Stimulated activated CD8-positive, alpha-beta memory T cell treated with anti-CD3 and anti-CD28 coated beads, Interleukin-4, amount 100 ng/mL, for 1 hour (primary cell): ENCODE measurements at places on chromosomes 7 and 10.
A peak's percentile ranks its signal among the peaks of the same experiment; 100 is the strongest.

DNA sequence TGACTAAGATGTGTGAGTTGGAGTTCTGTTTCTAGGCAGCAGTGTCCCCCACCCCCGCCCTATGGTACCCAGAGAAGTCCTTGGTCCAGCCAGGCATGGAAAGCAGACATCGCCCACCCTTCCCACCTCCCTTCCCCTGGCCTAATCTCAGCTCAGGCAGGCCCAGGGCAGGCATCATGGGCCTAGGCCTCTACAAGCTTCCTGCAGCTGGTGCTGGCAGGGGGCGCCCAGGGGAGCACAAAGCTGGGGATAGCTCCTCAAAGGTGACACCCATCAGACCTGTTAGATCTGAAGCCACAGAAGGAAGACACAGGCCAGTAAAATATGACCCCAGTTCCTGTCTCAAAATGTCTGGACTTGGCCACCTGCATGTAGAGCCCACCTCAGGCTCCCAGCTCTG, 18.9 kb upstream of the UNC5B start:
- DNase-seq = no peak

DNA sequence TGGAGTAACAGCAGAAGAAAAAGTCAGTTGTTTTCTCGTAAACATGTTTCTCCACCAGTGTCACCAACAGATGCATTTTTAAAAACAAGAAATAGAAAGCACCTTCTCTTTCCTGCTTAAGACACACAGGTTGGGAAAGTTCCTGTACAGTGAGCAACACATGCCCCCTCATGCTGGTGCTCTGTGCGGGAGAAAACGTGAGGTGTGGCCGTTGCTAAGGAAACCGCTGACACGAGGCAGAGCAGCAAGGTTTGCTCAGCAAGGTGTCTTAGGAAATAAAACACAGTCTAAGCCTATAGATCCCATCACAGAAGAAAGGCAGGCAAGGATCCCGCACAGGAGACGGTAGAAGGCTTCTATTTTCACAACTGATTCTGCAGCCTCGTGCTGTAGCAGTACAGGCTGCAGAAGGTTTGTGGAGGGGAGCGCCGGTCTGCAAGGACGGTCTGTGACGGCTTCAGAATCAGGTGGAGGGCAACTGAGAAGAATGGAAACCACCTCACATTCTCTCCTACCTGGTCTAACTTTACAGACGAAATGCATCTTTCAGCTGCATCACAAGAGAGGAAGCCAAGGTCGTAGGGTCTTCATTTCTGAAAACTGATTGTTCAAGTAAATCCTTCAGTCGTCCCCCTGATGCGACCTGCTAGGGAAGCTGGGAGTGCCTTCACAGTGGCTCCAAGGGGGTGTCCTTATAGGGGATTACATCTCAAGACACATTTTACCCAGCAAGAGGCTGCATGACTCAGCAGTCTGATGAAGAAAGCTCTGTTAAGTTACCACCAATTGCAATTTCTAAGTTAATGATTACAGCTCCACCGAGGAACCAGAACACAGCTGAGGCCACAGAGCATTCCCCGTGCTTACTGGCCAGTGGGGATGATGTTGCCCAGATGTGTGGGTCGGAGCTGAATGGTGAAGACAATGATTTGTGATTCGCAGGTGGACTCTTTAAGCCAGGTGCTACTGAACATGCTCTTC, 150.7 kb upstream of the KLF14 start:
- no peak for DNase-seq

DNA sequence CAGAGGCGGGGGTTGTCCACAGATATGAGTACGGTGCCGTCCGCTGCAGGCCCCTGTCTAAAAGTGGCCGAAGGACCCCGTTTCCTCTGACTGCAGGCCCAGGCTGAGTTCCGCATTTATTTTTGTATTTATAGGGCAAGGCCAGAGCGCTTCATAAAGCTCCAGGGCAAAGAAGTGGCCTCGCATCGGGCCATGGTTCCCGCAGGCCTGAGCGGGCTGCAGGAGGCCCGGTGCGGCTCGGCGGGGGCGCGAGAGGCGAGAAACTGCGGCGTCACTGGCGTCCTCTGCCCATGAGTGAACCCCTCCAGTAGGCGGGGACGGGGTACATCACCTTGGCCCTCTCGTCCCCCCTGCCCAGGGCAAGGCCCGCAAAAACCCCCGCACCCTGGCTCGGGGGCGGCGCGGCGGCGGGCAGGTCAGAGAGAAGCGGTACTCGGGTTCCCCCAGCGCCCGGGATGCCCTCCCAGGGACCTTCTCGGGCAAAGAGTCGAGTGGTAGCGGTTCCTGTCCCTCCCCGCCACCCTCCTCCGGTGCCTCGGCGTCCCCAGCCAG, 355.7 kb downstream of the DNAJB6 start:
- DNase-seq = no peak

DNA sequence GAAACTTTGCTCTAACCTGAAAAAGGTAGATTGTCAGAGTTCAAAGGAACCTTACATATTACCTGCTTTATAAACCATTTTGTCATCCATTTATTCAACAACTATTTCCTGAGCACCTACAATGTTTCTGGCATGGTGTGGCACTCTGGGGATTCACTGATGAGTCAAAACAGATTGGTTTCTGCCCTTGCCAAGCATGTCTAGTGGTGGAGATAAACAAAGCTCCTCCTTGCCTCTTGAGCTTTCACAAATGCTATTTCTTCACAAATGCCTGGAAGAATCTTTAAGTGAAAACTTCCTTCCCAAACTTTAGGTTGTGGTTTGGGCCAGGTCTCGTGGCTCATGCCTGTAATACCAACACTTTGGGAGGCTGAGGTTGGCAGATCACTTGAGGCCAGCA, 85.1 kb upstream of the RELN start:
- no peak for DNase-seq

GRCh38 chr10:73205081-73205480, 37.2 kb downstream of the FAM149B1 start:
- DNase-seq = no peak

- peak; percentile 24 for DNase-seq
These were observed 106.6 kb downstream of the PRKCQ start for GRCh38 chr10:6473430-6473829.

GRCh38 chr10:129696636-129697035, 229.6 kb downstream of the MGMT start:
- DNase-seq = no peak

- DNase-seq = no peak
These were observed 32.7 kb downstream of the SNX8 start for GRCh38 chr7:2281541-2281940.

DNA sequence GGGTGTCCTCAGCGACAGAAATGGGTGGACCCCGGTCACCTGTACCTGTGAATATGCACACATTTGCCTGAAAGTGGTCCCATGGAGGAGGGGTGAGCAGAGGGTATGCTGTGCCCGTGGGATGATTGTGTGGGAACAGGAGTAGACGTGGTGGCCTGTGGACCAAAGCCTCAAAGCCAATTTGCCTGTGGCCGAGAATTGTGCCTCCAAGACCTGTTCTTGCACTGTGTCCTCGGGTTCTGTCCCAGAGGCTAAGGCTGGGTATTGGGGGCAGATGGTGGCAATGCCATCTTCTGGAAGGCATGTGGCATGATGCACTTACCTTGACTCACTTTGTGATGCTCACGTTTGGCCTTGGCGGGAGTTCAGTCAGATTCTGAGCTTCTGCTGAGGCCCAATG, 351.0 kb downstream of the TCERG1L start:
- DNase-seq = no peak

GRCh38 chr7:107917763-107918651, 27.0 kb downstream of the DLD start:
- DNase-seq = no peak

DNA sequence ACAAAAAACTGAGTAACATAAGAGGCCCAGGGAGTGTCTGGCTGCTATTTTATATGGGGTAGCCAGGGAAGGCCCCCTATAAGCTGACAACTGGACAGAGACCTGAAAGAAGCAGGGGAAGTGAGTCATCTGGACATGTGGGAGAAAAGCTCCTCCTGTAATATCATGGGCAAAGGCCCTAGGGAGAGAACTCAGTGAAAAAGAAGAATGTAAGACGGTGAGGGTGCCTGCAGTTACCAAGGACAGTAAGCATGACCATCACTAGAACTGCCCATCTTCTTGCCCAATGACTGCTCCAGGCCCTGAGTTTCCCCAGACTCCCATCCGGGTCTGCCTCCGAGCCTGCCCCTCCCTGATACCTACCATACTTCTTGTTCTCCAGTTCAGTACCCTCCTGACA, 2.3 kb downstream of the ELMO1 start:
- no peak for DNase-seq

GRCh38 chr7:43726466-43726865, 2.9 kb downstream of the COA1 start:
- no peak for DNase-seq
